ENCODE measurements at places on chromosomes 2 and 18.

DNA sequence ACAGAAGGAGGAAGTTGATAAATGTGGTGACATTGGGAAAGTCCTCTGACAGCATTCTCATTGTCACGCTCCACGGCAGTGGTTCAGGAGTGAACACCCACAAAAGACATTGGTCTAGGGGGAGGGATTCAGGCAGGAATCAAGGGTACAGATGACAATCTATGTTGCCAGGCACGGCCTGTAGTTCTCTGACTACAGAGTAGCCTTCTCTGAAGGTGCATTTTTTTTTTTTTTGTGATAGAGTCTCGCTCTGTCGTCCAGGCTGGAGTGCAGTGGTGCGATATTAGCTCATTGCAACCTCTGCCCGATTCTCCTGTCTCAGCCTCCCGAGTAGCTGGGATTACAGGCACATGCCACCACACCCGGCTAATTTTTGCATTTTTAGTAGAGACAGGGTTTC, 7.4 kb upstream of the MOB1A start:
- DNase-seq, result no peak

DNA sequence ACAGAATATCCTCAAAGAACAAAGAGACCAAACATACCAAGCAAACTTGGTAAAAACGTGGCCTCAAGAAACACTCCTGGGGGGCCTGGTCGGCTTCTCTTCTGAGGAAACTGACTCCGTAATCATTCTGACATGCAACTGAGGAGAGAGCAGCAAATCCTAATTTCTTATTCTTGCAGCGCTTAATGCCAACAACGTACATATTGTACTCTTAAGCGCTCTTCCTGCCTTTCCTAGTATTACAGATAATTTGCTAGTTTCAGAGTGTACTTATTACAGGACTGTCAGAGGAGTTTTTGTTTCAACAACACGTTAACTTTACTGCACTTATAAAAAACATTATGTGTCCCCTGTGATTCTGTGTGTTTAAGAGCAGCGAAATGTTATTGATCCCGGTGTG, 64.9 kb downstream of the ZNF521 start:
- DNase-seq, result no peak

DNA sequence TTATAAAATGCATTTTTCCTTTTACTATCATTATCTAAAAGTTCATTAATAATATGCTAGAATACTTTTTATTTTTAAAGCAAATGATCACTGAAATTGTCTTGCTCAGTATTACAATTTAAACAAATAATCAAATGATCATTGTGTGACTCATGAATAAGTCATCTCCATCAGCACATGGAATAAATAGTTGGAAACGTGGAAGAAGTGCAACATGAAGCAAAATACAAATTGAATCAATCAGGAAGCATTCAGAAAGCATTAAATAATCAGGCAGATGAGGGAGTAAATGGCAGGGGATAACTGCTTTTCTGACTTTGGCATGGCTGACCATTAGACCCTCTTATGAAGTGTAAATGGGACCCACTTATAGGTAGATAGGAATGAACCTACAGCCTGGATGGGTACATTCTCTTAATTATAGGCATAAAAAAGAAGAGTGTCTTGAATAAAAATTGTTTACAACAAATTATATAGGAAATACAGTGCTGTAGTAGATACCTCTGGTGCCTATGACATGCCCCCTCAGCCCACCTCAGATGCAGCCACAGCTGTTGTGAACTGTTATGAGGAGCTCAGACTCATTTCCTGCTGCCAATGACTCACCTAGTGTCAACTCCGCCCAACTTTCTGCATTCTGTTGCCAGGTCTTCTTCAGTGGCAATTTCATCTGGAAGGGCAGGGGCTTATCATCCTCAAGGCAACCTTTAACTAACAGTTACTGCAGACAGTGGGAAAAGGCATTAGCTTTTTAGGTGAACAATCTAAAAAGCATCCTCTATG, 936.0 kb downstream of the TRIB2 start:
- DNase-seq, result no peak

GRCh38 chr18:10232062-10232461, 222.4 kb upstream of the APCDD1 start:
- DNase-seq, result no peak

DNA sequence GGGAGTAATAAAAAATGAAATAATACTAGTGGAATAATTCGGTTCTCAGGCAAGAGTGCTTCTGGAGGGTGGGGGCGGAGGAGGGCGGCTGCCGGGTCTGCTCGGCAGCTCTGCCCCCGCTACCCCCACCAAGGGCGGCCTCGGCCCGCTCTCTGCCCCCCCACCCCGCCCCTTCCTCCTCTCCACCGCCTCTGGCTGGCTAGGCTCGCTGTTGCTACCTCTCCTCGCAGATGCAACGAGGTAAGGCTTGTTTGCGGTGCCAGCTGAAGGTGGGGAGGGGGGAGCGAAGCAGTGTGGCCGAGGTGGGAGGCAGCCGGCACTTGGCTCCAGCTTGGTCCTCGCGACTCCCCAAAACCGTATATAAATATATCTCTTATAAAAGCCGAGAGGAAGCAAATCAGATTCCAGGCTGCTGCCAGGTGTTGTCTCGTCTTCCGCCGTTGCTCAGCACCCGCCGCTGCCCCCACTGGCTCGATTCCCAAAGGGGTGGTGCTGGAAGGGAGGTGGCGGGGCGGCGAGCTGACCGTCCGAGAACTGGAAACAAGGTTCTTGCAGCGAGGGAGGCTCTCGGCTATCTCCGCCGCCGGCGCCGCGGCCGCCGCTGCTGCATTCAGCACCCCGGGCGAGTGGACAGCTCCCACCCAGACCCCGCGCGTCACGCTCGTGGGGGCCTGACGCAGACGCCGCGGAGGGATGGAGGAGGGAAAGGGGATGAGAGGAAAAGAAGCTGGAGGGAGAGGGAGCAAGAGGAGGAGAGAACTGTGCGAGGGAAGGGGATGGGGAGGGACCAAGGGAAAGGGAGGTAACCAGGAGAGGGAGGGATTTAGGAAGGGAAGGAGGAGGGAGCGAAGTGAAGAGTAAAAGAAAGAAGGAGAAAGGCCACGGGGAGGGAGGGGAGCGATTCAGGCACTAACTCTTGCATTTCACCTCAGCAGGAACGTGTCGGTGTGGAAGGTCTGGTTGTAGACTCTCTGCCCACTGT, at the start of gene MARCHF4:
TSS of gene MARCHF4 (minus strand) at position 763 of the 982 bp plus-strand sequence. CDS start 2,223 bp downstream, outside the sequence.
- DNase-seq, result no peak

DNA sequence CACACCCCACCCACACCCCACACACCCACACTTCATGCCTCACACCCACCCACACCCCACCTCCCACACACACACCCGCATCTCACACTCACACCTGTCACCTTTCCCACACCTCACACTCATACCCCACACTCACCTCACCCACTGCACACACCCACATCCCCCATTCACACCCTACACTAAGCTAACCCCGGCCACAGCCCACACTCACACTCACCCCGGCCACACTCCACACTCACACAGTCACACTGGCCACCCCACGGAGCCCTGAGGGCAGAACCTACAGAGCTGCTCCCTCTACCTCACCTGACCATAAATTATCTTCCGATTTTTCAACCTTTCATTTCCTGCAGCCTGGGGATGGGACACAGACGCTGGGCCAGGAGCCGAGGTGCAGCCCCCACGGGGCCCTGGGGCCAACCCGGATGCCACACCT, 241.3 kb downstream of the HDAC4 start:
- no peak for DNase-seq

- no peak for DNase-seq
Measured at GRCh38 chr2:34738691-34739090, 1139.6 kb upstream of the FAM98A start.

DNA sequence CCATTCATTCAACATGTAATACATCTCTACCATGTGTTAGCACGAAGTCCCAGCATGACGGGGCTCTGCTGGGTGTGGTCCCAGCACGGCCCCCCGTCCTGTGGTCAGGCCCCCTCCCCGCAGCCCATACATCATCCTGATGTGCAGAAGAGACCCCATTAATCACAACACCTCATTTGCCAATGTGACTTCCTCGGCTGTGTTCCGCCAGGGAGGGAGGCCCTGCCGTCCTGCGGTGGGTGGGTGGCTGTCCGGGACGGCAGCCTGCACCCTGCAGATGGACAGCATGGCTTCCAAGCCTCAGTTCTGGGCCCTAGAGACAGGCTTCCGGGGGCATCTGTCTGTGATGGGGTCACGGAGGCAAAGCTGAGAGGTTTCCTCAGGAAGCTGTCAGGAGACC, 254.0 kb downstream of the CYP26B1 start:
- DNase-seq, result no peak

DNA sequence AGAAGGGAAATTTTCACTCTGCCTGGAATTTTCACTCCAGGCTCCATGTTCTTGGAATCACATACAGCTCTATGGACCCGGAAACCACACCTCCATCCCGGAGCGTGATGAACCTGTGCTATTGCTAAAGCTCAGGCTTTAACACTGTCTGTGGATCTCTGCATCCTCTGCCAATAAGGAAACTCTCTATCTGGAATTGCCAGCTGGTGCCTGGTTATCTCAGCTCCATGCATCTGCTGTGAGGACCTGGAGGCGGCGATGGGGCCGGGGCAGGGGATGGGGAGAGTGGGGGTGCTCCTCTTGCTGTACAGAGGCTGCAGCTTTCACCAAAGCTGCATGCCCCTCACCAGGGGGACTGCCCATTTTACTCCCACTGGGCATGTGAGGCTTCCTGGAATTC, 754.0 kb upstream of the SOX11 start:
- DNase-seq, result no peak

DNA sequence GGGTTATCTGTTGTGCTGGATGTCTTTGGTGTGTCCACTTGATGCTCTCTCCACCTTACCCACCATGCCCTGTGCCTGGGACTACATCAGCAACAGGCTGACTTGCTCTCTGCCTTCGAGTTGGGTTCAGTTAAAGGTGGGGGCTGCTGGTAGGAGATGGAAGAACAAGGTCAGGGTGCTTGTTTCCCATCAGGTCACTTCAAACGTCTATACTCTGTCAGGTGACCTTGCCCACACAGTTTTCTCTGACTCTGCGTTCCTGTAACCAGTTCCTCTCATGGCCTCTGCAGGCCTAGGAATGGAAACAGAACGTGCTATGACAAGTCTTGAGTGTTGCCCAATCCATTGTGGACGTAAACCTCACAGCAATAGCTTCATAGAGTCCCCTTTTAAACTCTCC, 38.4 kb upstream of the PAPOLG start:
- no peak for DNase-seq

DNA sequence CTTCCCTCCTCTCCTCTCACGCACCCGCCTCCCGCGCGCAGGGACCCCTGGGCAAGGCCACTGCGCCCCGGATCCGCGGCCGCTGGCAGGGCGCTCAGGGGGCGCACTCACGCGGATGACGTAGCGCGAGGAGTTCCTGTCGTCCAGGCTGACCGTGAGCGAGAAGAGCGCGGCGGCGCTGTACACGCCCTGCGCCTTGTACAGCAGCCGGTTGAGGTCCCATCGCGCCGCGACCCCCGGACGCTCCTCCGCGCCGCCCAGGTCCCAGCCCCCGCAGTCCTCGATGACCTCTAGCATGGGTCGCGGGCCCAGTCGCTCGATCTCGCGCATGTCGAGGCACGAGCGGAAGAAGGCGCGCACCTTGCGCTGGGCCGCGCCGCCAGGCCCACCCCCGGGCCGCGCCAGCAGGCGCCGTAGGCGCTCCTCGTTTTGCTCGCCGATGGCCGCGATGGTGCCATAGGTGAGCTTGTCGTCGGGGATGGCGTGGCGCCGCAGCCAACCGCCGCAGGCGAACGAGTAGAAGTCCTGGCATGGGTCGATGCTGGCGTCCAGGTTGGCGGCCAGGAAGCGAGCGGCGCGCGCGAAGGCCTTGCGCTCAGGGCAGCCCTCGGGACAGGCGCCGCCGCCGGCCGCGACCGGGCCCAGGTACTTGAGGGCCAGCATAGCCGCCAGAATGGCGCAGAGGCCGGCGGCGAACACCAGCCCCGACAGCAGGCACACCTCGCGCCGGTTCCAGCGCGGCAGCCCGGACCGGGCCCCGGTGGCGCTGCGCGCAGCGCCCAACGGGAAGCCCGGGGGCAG, 1.7 kb downstream of the ECEL1 start:
- no peak for DNase-seq

DNA sequence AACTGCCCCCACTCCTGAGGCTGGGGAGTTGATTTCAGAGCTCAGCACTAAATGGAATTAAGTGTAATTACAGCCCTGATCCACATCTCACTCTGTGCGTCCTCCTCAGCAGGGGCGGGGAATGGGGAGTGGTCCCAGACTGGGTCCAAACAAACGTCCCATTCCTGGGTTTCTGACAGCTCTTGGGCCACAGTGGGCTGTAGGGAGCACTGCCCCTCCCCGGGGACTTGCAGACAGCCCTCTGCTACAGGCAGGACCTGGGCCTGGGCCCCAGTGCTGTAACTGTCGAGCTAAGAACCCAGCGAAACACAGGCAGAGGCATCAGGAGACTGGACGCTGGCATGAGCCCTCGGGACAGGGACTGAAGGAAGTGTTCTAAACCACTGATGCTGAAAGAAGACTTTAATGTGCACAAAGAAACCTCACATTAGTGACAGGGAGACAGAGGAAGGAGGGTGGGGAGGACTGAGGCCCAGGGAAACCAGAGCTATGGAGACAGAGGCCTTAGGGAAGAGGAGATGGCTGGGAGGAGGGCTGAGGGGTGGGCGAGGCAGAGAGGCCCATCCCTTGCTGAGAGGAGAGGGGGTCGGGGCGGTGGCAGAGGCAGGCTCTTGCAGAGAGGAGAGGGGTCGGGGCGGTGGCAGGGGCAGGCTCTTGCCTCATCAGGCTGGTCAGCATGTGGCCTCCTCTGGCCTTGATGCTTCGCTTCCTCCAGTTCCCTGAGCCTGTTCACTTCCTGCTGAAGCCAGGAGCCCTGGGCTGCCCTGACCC, 5.8 kb upstream of the SEMA4C start:
- DNase-seq, result no peak

DNA sequence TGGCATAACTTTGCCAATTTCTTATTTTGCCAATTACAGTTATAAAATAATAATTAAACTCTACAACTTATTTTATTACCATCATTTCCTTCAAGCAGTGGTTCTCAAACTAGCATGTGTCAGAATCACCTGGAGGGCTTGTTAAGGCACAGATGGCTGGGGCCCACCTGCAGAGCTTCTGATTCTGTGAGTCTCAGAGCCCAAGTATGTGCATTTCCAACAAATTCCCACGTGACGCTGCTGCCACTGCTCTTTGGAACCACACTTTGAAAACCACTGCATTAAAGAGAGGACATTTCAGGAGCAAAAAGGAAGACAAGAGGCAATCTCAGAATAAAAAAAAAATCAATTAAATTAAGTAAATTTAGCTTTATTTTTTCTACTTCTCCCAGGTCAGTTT, 94.0 kb upstream of the HNRNPA3 start:
- DNase-seq, result no peak

GRCh38 chr2:107589079-107589491, 237.6 kb upstream of the RGPD4 start:
- no peak for DNase-seq

GRCh38 chr2:14554849-14555545, 77.5 kb upstream of the LRATD1 start:
- DNase-seq, result no peak

- DNase-seq, result no peak
Measured at GRCh38 chr2:151334082-151334815, 23.1 kb upstream of the TNFAIP6 start.

GRCh38 chr18:31677592-31677991, 6.8 kb downstream of the B4GALT6 start:
- DNase-seq, result no peak

DNA sequence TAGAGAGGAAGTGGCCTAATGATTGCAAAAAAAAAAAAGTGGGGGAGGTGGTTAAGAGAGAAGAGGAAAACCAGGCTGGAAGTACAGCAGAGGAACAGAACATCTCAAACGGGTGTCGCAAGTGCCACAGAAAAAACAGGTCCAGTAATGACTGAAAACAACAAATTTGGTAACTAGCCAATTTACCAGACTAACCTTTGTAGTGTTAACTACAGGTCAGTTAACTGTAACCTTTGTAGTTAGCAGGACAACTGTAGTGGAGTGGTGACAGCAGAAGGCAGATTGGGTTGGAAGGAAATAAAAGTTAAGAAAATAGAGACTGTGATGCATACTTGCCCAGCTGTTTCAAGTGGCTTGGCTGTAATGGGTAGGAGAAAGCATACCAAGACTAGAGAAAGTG, 91.4 kb upstream of the CHST9 start:
- no peak for DNase-seq
